ENCODE measurements at places on chromosomes 2 and 18. TPM values are rescaled to one million over a fixed set of nuclear protein-coding genes. Genes with fewer than 3 reads are reported as not detected.

The KYNU gene
- total RNA-seq, result not detected

The LRP2 gene
- total RNA-seq, result not detected

The CD8B2 gene
- total RNA-seq, result not detected

The ADGRF3 gene
- not detected for total RNA-seq

The CHRNG gene
- not detected for total RNA-seq

The PDE11A gene
- total RNA-seq, result not detected

The SCN2A gene
- total RNA-seq, result not detected

The EHBP1 gene
- total RNA-seq, result 37.4 TPM

The STK16 gene
- total RNA-seq, result 11.2 TPM

The ADNP2 gene
- 10.3 TPM for total RNA-seq

The MCEE gene
- total RNA-seq, result 12.8 TPM

The MYCN gene
- total RNA-seq, result 0.65 TPM

The DYNAP gene
- not detected for total RNA-seq

The FBXO36 gene
- 1.8 TPM for total RNA-seq

The ARHGEF4 gene
- 4.9 TPM for total RNA-seq

The ZC3H6 gene
- total RNA-seq, result 1.5 TPM

The OXER1 gene
- total RNA-seq, result not detected

The EGR4 gene
- total RNA-seq, result not detected

The TGFA gene
- not detected for total RNA-seq

The FSIP2 gene
- not detected for total RNA-seq

The DLGAP1 gene
- total RNA-seq, result 0.65 TPM

The PRSS56 gene
- not detected for total RNA-seq

The NT5C1B gene
- not detected for total RNA-seq

The PLEK gene
- total RNA-seq, result not detected

The CD8B gene
- not detected for total RNA-seq

The SMARCAL1 gene
- total RNA-seq, result 13.0 TPM

The EVX2 gene
- not detected for total RNA-seq

The SP140 gene
- not detected for total RNA-seq

The TPO gene
- not detected for total RNA-seq

The SDC1 gene
- 0.36 TPM for total RNA-seq

The GAD1 gene
- total RNA-seq, result not detected

The MROH2A gene
- total RNA-seq, result not detected

All from cardiac atrium fibroblast (primary cell).